ENCODE measurements at places on chromosomes 1 and 21.

GRCh38 chr1:28027238-28027637, 61.2 kb downstream of the EYA3 start:
- DNase-seq = no peak

DNA sequence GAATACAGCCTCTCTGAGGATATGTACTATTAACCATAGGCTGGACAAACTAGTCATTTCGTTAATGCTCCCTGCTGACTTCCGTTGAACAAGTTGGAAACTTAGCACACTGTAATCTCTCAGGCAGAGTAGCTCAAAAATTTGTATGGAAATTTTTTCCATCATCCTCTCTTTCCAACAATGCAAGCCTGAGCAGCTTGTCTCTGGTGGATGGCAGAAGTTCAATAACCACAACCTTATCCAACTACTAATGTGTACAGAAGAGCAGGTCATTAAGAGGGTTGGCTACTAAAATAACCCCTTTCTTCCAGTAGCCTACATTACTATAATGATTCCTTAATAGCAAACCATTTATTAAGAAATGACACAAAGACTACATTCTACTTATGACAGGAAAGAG, 262.3 kb downstream of the NFIA start:
- no peak for DNase-seq

GRCh38 chr1:180178511-180179161, 24.0 kb downstream of the QSOX1 start:
- DNase-seq = peak; percentile 60

- no peak for DNase-seq
Measured at GRCh38 chr1:201206176-201206575, 15.6 kb downstream of the IGFN1 start.

DNA sequence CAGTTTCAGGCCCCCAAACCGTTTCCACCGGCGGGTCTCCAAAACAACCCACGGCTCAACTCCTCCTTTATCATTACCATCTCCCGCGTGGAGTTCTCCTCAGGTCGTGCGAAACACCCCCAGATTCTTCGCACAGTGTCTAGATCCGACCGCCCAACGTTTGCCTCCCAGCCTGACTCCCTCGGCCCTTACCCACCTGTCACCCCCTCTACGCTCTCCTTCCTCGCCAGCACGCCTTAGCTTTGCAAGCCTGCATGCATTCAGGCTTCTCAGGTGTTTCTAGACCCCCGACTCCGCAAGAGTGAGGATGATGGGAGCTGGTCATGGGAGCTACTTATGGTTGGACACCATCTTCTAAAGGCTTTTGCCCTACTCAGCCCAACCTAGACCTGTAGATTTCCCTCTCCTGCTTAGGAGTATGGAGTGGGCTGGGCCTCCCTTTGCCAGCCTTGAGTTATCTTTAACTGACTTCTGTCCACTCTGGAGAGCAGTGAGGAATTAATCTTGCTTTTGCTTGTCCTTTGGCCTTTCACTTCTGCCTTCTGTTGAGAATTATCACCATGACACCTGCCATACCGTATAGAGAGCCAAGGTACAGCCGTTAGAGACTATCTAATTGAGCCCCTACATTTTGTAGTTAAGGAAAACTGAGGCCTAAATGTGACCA, 865 bp downstream of the ATP5IF1 start:
- no peak for DNase-seq

- DNase-seq = no peak
Measured at GRCh38 chr1:181314959-181315358, 168.4 kb upstream of the CACNA1E start.

DNA sequence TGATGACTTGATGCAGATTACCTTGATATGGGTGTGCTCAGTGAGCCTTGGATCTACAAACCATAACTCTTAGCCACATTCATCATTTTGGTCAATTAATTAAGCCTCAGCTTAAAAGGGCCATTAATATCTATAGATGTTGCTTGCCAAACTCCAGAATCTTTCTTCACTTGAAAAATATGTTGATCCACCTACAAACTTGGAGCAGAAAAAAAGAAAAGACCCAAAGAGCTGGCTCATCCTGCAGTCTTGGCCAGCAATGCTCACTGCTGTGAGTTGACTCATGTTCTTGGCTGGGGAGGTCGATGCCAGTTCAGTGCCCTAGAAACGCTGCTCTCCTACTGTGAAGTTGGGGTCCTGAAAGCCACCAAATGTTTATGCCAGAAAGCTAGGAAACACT, 75.4 kb downstream of the DPT start:
- no peak for DNase-seq

GRCh38 chr1:3135073-3135702, 66.2 kb downstream of the PRDM16 start:
- DNase-seq = no peak

DNA sequence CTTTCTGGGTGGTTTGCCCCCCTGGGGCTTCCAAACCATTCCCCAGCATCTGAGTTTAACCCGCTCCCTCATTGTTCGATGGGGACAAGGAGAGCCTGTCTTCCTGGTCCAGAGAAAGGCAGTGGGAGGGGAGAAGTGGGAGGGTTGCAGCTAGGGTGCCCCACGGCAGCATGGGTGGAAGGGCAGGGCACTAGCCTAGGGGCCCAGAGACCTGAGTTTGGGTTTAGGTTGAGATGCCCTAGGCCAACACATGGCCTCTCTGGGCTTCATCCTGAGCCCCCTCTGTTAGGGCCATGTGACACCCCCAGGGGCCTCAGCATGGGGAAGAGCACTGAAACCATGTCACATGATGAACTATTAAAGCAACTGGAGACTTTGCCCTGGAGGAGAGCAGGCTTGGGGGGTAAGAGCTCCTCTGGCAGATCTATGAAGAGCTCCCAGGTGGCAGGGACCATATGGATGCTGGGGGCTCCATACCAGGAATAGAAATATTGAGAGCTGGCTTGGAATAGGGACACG, 9.7 kb upstream of the RUNX3 start:
- no peak for DNase-seq

DNA sequence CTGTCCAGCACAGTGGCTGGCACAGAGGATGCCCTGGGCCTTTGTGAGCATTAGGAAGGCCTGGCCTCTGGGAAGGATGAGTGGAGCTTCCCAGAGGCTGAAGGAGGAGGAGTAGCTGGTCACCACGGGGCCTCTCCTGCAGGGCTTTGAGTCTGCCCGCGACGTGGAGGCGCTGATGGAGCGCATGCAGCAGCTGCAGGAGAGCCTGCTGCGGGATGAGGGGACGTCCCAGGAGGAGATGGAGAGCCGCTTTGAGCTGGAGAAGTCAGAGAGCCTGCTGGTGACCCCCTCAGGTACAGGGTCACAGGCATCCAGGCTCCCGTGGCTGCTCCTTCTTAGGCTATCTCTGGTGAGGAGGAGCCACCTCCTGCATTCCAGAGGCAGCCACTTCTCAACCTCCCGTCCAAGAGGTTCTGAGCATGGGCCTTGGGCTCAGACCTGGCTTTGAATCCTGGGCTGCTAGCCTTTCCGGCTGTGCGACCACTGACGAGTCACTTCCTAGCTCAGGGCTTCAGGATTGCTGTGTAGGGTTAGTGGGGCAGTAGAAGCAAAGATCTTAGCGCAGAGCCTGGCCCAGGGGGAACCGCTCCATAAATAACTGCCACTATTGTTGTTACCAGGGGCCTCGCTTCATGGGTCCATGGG, 14.0 kb downstream of the SESN2 start:
- DNase-seq = no peak

GRCh38 chr1:15352128-15352957, 57.3 kb upstream of the EFHD2 start:
- DNase-seq = no peak

GRCh38 chr1:94235189-94236012, 2.0 kb downstream of the ARHGAP29 start:
- no peak for DNase-seq

- DNase-seq = no peak
Measured at GRCh38 chr1:176557543-176558258, 94.7 kb downstream of the PAPPA2 start.

GRCh38 chr1:235073331-235073967, 55.2 kb downstream of the TOMM20 start:
- no peak for DNase-seq

DNA sequence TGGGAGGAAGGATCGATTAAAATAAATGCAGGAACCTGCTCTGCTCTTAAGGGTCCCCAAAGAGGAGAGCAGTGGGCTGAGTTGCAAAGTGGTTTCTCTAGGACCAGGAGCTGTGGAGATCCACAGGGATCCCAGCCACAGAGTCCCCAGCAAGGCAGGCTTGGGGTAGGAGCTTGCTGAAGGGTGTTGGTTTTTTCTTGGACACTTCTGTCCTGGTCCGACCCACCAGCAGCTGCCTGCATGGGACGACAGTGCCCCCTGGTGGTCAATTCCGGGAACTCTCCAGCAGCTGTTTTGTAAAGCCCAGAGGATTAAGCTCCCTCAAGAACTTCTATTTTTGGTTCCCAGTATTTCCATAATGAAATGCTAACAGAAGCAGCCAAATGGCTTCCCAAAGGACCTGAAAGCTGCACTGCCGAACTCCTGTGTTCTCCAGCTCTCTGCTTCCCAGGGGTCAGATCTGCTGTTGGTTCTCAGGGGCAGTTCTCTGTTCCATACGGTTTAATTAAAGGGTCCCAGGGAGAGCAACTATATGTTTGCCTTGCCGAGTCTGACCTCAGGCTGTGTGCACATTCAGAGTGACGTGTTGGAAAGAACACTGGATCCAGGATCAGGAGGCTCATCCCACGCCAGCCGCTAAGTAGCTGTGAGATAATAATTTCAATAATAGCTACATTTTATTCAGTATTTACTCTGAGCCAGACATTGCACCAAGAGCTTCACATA, 23.2 kb downstream of the NENF start:
- DNase-seq = peak; percentile 63

- no peak for DNase-seq
Measured at GRCh38 chr1:231423648-231424047, 1.6 kb upstream of the EGLN1 start.

DNA sequence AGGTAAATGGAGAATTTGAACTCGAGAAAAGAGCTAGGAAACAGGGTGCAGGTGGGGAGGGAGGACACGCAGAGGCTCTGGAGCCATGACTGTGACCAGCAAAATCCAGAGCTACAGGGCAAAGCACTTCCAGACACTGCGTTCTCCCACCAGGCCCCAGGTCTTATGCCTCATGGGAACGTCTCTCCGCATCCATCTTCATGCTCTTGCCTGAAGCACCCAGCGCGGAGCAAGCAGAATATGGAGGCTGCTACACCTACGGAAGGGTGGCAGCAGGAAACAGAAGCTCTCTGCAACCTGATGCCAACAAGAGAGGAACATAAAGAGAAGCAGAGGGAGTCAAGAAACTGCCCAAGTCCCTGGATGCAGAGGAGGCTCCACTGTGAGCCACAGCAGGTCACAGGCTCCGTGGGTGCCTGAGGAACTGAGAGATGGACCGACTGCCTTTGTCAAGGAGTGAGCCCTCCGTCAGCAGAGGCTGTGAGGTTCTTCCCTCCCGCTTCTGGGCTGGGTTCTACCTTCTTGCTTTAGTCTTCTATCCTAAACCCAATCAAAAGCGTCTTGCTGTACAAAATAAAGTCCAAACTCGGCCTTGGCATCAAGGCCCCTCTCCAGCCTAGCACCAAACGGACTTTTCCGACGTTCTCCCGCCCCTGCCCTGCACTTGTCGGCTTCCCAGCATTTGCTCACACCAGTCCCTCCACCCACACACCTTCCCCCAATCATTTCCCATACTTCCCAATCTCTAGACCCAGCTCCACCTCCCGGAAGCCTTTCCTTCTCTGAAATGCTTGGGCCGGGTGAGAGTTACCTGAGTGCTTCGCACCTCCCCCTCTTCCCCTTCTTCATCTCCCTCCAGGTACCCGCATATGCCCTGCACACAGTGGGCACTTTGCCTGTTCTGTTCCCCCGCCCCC, 930 bp downstream of the DHCR24 start:
- no peak for DNase-seq

GRCh38 chr1:156746728-156747631, 4.5 kb downstream of the HDGF start:
- no peak for DNase-seq

GRCh38 chr1:172742599-172743500, 83.9 kb downstream of the FASLG start:
- no peak for DNase-seq

All from GM18507 (cell line).